ENCODE measurements at places on chromosomes 2 and 18.

GRCh38 chr2:183079139-183079775 is 710 bp downstream of the DUSP19 start:
- DNase-seq, result no peak

DNA sequence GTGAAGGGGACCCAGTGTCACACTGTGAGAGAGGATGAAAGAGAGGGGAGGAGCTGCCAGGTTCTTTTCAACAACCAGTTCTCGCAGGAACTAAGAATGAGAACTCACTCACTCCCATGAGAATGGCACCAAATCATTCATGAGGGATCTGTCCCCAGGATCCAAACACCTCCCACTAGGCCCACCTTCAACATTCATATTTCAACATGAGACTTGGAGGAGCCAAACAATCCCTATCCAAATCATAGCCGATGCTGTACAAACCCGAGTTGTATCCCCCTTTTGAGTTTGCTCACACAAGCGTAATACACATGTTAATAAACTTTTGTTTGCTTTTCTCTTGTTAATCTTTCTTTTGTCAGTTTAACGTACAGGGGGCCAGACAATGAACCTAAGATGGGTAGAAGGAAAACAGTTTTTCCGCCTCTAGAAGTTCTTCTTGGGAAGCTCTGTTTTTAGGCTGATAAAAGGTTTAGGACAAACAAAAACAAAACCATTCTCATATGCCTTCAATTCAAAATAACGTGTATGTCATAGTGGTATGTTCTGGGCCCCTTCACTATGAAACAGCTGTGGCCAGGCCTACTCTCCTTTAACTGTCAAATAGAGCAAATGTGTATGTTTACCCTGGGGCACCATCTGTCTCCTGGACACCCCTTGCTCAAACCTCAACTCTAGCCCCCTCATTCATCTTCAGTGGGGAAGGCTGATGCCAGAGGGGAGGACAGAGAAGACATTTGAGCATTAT is 9.1 kb upstream of the TMEM37 start:
- no peak for DNase-seq

- no peak for DNase-seq
These were observed 37.1 kb downstream of the BCL2L11 start for GRCh38 chr2:111157798-111158197.

GRCh38 chr2:196170606-196171247 is 651 bp downstream of the STK17B start:
- DNase-seq, result peak; percentile 38

- no peak for DNase-seq
These were observed 252.4 kb upstream of the COL3A1 start for GRCh38 chr2:188721784-188722183.

DNA sequence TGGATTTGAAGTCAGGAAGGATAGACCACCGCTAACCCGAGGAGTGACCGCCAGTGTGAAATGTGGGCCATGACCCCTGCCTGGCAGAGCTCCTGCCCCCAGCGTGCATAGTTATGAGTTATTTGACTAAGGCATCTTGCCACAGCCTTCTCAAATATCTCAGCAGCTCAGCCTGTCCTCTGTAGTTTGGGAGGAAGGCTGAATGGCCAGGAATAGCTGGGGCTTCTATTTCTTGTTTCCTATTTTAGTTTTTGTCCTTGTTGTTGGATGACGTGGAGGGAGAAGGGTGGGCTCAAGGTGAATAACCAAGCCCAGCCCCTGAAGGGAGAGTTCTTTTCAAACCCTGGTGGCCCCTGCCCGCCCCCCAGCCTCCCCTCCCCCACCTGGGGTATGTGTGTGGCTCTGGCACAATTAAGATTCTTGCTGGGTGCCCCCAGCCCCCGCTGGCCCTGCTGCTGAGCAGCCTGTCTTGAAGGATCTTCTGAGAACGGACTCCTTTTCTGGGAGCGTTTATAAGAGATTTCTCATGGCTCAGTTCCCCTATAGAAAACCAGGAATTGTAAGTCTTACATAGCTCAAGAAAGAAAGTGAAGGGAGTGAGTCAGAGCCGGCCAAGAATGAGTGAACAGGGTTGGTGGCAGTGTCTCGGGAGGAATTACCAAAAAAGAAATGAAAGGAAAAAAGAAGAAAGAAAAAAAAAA is 157.4 kb downstream of the GLI2 start:
- DNase-seq, result no peak

GRCh38 chr2:176140513-176141317 is 10.6 kb upstream of the HOXD4 start:
- DNase-seq, result peak; percentile 55

- no peak for DNase-seq
These were observed 82.0 kb downstream of the ZNF516 start for GRCh38 chr18:76412818-76413565.

DNA sequence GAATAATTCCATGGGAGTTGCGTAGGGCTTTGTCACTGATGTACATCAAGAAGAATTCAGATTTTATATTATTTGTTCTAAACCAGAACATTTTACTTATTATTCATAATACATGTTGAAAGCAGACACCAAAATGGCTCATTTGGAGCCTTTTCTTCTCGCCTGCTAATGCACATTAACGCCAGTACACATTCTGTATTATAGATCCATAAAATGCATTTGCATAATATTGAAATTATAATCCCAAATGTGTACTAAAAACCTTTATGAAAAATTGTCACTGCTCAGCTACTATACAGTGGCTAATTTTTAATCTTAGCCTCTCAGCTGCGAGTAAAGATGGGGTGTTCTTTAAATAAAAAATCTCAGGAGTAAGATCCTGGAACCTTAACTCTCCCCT is 452.2 kb upstream of the HNRNPA3 start:
- no peak for DNase-seq

GRCh38 chr18:79378536-79379250 is 17.0 kb upstream of the NFATC1 start:
- DNase-seq, result peak; percentile 85

GRCh38 chr2:187542123-187542522 is 12.1 kb downstream of the TFPI start:
- DNase-seq, result no peak

- DNase-seq, result no peak
These were observed 226.1 kb upstream of the TRIB2 start for GRCh38 chr2:12490641-12491040.

Data from effector memory CD8-positive, alpha-beta T cell (primary cell).